ENCODE measurements at places on chromosomes 2 and 18.

- no peak for DNase-seq
Observed at GRCh38 chr2:236909193-236909504, 176.5 kb upstream of the COPS8 start.

DNA sequence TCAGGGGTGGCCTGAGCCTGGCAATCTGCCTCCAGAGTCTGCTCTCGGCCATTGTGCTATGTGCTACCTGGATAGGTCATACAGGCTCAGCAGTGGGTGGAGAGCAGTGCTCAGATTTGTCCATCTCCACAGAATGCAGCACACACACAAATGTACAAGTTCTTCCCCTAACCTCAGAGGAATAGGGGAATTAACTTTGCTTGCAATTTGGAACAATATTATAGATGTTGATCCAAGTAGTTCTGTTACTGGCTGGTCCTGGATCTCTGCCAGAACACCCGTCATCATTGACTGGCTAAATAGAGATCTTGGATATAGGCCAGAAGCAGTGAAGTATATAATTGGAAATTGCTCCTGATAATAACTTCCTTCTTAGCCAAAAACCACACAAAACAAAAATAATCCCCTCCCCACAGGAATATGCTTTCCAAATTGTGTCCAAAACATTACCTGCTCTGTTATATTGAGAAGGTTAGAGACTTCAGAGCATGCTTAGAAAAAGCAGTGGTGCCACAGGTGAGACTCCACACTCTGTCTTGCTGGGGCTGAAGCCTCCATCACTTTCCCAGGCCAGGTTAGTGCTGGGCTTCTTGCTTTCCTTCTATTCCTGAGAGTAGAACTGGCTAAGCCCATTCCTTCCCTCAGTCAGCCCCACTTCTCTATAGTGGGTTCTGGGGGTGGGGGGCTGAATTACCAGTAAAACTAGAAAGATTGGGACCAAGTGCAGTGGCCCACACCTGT lies 38.8 kb downstream of the NCAPH start:
- no peak for DNase-seq

GRCh38 chr2:71347517-71347916 lies 15.9 kb downstream of the ZNF638 start:
- DNase-seq = peak; percentile 28

DNA sequence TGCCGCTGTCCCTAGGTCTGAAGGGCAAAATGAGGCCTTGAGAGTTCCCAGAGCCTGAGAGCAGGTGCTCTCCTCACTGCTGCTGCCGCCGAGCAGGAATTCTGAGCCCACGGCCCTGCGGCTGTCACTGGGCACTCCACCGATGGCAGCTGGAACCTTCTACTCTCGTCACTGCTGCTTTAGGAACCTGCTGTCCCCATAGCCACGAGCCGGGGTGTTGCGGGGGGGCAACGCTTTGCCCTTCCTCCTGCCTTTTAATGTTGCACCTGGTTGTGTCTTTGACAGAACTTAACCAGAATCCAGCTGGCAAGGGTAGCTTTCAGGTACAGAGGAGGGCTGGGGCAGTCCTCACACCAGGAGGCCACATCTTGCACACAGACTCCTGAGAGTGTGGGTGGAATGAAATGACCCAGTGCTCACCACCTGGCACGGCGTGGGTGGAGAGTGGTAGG lies 32.3 kb downstream of the NCK2 start:
- no peak for DNase-seq

- DNase-seq = no peak
Observed at GRCh38 chr2:195092341-195092740, 564.7 kb upstream of the SLC39A10 start.

GRCh38 chr2:121771976-121772742 lies 16.7 kb downstream of the TSN start:
- DNase-seq = no peak

DNA sequence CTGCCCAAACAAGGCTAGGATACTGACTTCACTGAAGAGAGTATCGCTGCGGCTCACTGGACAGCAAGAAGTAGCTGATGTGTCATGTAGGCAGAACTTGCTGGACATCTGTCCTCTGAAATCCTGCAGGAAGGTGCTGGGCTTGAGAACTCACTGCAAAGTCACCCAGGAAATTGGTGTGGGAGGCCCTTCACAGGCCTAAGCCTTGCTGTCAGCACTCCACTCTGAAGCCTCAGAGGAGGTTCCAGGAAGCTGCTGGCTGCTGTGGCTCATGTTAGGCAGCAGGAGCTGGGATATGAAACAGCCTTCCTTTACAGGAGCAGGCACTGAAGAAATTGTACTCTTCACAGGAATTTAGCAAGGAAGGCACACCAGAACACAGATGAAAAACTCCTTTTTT lies 88.3 kb upstream of the CCDC68 start:
- DNase-seq = no peak

DNA sequence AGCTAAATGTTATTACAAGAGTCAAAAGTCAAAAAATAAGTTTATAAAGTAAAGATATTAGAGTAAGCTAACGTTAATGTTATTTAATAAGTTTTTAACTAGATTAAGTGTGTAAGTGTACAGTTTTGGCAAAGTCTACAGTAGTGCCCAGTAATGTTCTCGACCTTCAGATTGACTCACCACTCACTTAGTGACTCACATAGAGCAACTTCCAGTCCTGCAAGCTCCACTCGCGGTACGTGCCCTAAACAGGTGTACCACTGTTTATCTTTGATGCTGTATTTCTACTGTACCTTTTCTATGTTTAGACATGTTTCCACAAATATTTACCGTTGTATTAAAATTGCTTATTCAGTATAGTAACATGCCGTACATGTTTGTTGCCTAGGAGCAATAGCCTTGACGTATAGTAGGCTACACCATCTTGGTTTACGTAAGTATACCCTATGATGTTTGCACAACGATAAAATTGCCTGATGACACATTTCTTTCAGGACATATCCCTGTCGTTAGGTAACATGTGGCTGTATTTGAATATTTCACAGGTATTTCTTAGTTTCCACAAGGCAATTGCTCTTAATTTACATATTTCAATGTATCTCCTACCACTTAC lies 1641.9 kb upstream of the PIK3C3 start:
- no peak for DNase-seq

DNA sequence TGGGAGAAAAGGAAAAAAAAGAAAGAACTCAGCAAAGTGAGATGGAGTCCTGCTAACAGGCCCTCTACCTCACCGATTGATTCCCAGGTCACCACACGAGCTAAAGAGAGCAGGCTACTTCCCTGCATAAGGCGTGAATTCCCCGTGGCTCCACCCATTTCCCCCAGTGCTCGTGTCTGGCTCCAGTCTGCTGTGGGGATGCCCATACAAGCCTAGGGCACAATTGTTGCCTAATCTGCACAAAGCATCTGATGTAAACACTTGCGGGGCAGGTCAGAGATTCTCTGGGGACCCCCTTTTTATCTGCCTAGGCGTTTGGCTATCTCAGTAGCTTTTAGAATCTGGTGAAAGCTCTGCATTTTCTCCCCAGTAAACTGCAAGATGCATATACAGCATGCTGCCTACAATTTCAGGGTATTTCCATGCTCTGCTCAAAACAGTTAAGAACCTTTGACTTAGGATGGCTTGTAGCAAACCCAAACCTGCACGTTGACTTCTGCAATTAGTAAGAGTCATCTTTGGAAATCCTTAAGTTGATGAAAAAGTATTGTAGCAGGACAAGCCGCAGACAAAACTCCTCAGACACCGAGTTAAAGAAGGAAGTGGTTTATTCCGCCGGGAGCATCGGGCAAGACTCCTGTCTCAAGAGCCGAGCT lies 34.8 kb downstream of the MYO3B start:
- no peak for DNase-seq

DNA sequence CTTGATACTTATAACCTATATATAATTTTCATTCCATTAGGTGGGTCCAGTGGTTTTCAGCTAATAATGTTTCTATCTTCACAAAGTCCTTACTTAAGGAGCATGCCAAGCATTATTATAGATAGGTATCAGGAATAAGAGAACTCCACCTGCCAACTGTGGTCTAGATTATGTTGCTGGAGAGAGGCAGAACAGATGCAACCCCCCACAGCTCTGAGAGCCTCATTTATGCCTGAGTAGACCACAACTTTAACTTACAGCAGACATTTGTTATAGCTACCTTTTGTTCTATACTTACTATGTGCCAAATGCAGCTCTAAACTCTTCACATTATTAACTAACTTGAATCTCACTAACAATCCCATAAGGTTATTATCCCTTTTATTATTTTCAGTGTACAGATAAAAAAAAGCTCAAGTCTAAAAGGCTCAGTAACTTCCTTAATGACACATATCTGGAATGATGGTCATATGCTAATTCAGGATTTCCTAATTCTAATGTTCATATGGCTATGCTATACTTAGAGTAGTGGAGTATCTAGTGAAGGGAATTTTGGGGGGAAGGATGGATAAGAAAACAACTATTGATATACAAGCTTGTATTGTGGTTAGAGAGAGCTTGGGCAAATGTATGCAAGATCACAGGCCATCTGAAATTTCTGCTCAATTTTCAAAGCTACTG lies 119.1 kb upstream of the RND3 start:
- DNase-seq = no peak

DNA sequence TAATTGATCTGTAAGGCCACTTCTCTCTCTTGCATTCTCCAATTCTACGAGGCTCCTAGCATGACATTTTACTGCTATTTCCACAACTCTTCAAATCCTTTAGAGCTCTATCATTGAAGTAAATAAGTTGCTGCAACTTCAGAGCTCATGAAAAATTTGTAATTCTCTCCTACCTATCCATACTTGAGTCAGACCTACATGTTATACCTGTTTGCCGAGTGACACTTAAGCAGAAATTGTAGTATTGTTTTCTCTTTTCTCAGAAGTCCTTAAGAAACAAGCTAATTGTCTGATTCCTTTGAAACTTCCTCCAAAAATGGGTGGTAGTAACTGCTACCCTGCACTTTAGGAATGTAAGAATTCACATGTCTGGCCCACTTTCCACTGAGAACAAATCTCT lies 26.1 kb downstream of the GALM start:
- DNase-seq = no peak

- DNase-seq = no peak
Observed at GRCh38 chr2:228367356-228367755, 185.9 kb upstream of the SPHKAP start.

- DNase-seq = no peak
Observed at GRCh38 chr2:186907897-186908296, 58.9 kb upstream of the ZSWIM2 start.

GRCh38 chr2:190069936-190070696 lies 7.6 kb upstream of the MSTN start:
- peak; percentile 27 for DNase-seq

GRCh38 chr2:72138011-72138881 lies 9.4 kb downstream of the CYP26B1 start:
- DNase-seq = no peak

GRCh38 chr18:54690198-54690597 lies 99.2 kb downstream of the DYNAP start:
- no peak for DNase-seq

DNA sequence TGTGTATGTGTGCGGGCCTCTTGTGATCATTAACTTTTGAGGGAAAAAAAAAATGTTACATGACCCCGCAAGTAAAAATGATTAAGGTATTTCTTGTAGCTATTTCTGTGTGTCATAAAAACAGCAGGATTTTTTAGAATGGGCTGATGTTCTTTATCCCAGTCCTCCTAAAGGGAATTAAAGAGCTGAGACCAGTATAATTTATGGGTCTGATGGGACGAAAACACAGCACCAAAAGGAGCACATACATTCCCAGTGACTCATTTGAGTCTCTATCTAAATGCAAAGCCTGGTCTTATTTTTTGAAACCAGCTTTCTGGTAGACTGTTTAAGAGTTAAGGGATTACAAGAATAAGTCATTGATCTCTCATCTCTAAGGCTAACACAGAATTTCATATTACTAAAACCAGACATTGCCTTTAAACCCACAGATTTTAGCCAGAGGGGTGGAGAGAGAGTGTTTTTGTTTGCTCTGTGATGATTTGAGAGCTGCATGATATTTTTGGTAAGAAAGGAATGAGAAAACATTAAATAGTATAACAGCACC lies 342.3 kb upstream of the EPHA4 start:
- DNase-seq = no peak

GRCh38 chr18:74935434-74935833 lies 273.5 kb downstream of the PTGR3 start:
- DNase-seq = no peak

GRCh38 chr2:52831216-52831615 lies 936.4 kb upstream of the CHAC2 start:
- DNase-seq = no peak

- no peak for DNase-seq
Observed at GRCh38 chr2:137208431-137208891, 443.1 kb downstream of the THSD7B start.

- no peak for DNase-seq
Observed at GRCh38 chr2:45843136-45843535, 191.7 kb downstream of the PRKCE start.

DNA sequence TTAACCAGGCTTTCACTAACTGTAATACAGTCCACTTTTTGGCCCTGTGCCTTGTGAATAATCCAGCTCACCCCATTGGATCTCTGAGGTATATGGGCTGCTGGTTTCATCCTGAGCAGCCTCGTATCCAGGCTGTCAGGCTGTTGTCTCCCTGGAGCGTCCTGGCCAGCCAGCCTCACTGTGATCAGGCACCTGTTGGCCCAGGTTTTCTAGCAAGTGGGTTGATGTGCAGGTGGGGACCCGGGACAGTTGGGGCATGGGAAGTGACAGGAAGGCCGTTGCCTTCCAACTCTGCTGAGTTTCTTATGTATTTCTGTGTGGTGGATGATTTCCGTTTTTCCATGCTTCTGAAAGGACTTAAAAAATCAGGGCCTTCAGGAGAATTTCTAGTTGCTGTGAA lies 132.4 kb downstream of the ACOXL start:
- no peak for DNase-seq

DNA sequence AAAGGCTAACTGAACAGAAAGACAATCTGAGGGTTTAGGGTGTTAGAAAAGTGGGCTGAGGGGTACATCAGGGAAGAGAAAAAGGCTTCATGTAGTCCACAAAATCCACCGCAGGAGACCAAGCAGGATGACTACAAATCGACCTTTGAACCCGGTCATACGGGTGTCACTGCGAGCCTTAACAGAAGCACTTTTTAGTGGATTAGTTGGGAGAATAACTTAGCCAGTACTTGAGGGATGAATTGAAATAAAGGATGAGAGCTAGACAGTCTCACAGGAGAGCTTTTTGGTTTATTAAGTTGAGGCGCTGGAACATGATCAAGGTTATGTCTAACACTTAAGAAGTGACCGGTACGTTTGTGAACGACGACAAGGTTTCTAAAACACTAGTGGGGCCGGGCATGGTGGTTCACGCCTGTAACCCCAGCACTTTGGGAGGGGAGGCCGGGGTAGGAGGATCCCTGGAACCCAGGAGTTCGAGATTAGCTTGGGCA lies 217.7 kb downstream of the MCFD2 start:
- no peak for DNase-seq

- no peak for DNase-seq
Observed at GRCh38 chr18:1806884-1807615, 764.3 kb downstream of the METTL4 start.

GRCh38 chr2:73947412-73948018 lies 20.8 kb downstream of the DGUOK start:
- DNase-seq = no peak

- no peak for DNase-seq
Observed at GRCh38 chr2:85230679-85231467, 96.9 kb downstream of the TGOLN2 start.

GRCh38 chr2:107984707-107985106 lies 1.6 kb upstream of the SLC5A7 start:
- DNase-seq = no peak

- DNase-seq = no peak
Observed at GRCh38 chr2:113233593-113234550, 44.8 kb downstream of the PAX8 start.

GRCh38 chr2:109692013-109692743 lies 78.0 kb downstream of the SOWAHC start:
- no peak for DNase-seq
